ENCODE measurements at places on chromosomes 12 and 14.

DNA sequence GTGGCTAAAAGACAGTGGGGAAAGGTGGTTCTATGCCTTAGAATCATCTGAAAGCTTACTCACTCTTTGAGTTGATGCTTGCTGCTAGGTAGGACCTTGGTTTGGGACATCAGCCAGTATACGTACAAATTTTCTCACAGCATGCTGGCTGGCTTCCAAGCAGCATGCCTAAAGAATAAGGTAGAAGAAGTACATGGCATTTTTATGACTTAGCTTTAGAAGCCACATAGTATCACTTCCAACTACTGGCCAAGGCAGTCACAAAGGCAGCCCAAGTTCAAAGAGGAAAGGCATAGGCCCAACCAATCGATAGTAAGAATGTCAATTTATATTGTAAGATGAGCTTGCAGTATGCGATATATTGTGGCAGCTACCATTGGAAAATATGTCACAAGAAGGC lies 284.2 kb upstream of the CAND1 start:
- DNase-seq, result no peak

DNA sequence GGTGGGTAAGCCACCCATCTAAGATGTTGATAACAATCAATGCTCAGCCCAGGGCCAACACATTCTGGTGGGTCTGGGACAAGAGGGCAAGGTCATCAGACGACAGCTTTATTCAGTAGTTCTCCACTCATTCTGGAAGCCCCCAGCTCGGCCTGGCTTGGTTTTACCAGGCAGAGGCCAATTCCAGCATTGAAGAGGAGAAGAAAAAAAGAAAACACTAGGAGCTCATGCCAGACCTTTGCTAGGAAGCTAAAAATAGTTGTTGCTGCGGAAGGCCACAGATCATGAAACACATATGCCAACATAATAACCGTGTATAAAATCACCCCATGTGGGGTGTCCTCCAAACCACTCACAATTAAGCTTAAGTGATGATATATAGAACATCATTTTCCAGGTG lies 44.4 kb downstream of the CCDC60 start:
- no peak for DNase-seq

DNA sequence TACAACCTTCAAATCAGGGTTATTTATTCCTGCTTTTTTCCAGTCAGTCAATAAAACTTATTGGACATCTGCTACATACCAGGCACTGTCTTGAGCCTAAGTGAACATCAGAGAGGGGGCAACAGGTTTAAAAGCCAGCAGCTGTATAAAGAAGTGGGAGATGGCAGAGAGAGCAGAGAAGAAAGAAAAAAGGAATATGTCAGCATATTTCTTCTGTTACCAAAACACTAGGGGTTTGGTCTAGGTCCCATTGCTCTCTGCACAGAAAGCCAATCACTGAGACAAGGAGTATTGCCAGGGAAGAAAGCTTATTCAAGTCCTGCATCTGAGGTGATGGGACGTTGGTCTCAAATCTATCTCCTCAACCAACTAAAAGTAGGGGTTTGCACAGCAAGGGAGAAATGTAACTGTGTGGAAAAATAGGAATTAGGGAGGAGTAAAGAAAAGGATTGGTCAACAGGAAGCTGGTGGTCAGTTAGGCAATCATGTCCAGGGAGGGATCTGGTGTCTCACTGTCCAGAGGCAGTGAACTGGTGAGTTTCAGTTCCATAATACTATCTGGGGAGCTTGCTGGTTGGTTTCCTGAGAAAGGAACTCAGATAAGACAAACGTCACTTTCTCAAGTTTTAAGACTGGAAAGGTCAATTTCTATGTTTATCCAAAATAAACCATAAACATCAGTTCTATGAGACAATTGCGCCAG lies 107.5 kb downstream of the PHLDA1 start:
- no peak for DNase-seq

DNA sequence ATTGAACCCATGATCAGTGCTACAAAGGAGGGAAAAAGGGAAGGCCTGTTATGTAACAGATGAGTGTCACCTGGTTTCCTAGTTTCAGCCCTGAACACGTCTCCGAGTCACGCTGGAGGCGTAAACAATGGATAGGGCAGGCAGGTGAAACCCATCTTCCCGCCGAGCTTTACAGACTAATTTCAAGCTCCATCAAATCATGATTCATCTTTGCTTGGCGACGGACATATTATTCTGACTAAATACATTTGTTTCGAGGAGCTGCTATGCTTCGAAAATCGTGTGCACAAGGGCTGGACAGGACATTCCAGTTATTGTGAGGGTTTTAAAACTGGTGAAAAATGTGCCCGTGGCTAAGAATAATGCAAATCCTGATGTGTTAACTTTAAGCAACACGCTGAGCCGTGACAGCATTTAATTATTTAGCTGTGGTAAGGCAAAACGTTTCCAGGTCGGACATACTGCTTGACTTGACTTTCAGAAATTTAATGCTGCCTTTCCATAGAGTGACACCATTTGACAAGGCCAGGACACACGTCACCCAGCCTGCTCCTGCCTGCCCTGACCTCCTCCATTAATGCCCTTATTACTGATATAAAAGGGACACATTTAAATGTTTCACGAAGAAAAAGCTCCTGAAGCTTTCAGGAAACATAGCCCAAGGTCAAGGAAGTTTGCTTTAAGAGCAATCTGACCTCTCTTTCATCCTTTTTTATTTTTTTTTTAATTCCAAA lies 1203.5 kb upstream of the TMEM132C start:
- no peak for DNase-seq

DNA sequence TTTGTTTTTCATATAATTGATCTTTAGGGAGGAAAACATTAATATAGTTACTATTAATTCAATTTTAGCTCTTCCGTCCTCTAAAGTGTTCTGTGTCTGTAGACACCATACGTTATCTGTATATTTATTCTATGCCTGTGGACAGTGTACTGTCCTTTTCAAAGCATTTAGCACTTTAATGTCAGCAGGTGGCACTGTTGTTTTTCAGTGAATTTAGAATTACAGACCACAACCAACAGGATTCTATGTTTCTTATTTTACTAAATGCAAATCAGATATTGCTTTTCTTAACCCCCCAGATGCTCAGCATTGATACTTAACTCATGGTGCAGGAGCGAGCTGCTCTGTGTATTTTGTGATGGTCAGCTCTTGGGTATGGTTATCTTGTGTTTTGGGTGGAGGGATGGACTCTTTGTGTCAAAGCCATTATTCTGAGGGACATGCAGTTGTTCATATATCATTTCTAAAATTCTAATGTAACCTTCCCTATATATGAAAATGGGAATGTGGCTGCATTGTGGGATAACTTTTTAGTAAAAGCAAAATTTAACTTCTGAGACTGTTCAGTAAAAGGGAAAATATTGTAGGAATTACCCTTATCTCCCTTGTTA lies 65.2 kb downstream of the PAPOLA start:
- DNase-seq, result peak; percentile 47

DNA sequence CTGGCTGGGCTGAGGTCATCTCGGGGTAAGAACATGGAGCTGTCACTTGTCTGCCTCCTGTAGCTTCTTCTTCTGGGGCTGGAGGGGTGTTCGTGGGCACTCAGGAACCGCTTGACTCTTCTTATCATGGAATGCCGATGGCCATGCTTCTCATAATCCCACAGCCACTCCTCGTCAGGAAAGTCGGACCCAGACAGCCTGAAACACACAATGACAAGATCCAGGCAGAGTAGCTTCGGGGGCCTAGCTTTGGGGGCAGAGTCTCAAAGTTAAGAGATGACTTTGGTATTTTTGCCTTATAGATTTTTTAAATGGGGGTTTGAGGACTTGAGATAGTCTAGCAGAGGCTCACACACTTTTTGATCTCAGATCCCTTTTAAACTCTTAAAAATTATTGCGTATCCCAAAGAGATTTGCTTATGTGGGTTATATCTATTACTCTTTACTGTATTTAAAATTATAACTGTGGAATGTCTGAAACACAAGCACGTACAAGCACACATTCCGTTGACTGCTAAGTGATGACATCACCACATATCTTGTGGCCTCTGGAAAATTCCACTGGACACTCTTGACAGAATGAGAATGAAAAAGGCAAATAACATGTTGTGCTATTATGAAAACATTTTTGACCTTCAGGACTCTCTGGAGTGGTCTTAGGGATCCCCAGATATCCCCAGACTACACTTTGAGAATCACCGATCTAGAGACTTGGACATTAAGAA lies 43.3 kb downstream of the BEST3 start:
- DNase-seq, result peak; percentile 91

DNA sequence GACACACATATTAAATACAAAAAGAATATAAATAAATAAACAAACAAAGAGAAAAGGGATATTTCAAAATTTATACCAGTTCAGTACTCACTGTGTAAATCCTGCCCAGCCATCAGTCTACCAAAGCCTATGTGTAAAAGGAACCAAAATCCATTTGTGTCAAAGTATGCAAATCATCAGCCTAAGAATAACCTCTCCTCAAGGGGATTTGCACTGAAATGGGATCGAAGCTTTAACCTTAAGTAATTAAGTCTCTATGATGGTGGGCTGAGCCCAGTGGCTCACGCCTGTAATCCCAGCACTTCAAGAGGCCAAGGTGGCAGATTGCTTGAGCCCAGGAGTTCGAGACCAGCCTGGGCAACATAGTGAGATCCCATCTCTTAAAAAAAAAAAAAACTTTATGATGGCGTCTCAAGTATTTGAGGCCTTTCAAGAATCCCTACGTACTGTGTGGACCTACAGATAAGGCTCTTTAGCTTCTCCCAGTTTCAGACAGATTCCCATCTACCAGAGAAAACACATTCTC lies 57.8 kb upstream of the METAP2 start:
- no peak for DNase-seq

DNA sequence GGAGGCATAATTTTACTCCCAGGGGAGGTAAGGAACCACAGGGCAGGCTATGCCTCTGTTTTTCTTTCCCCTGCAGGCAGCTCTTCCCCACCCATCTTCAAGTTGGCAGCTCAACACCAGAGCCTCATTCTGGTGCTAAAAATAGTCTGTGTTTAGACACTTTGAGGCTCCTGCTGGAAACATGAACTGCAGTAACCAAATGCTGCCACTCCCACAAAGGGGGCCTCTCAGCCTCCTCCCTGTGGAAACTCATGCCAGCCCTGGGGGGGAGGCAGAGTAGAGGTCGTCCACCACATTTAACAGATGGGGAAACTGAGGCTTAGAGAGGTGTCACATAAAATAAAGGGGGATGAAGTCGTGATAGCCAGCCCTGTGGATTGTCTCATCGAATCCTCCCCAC lies 61.4 kb downstream of the WSCD2 start:
- no peak for DNase-seq

GRCh38 chr12:19624491-19624890 lies 185.2 kb downstream of the AEBP2 start:
- DNase-seq, result peak; percentile 75

DNA sequence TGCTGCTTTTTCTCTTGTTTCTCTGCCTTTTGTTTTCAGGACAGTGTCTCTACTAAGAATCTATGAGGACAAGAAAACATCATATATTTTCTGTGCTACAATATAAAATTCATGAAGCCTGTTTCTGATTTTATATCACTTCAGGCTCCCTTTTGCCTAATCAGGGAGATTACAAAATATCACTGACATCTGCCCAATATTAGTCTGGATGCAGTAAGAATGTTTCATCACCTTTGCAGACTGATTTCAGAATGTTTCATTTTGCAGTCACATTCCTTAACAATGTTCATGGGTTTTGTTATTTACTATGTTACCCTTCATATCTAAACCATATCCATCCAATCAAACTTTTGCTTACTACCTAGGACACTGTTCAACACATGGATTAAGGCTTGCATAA lies 491 bp upstream of the CLEC6A start:
- DNase-seq, result no peak

- no peak for DNase-seq
These were observed 36.4 kb downstream of the PITPNM2 start for GRCh38 chr12:123114304-123115083.

- no peak for DNase-seq
These were observed 119.7 kb upstream of the DNM1L start for GRCh38 chr12:32559434-32559833.

DNA sequence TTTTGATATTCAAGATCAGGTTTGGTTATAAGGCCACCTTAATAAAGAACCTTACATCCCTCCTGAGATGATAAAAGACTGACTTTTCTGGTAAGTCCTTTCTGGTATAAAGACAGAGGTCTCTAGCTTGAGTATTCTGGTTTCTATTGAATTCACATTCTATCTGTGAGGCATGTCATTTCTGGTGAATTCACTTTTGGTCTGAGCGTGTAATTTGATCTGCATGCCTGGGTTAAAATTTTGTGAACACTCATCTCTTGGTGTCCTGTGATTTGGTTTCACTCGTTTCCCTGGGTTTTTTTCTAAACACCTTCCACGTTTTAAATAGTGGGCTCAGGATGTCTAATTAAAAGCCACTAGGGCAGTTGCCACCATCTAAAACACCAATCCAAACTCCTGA lies 12.2 kb downstream of the EIF5 start:
- DNase-seq, result peak; percentile 23

GRCh38 chr12:107600581-107601144 lies 84.9 kb upstream of the PWP1 start:
- DNase-seq, result no peak

DNA sequence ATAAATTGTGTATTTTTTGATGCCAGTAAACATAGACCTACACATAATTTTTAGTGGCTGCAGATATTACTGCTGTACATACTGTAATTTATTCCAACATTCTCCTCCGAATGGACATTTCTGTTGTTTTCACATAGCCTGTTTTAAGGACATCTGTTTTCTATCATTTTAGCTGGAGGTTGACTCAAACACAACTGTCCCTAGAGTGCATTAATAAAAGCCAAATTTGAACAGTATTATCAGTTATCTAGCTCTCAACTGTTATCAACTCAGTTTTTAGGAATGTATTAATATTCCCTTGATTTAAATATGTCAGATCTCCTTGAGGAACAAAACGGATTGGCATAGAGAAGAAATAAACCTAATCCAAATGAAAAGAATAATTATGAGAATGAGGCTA lies 17.2 kb upstream of the PIWIL1 start:
- DNase-seq, result no peak

GRCh38 chr12:25761356-25761755 lies 197.1 kb upstream of the RASSF8 start:
- no peak for DNase-seq

GRCh38 chr14:36452860-36453259 lies 67.2 kb downstream of the NKX2-1 start:
- DNase-seq, result no peak

DNA sequence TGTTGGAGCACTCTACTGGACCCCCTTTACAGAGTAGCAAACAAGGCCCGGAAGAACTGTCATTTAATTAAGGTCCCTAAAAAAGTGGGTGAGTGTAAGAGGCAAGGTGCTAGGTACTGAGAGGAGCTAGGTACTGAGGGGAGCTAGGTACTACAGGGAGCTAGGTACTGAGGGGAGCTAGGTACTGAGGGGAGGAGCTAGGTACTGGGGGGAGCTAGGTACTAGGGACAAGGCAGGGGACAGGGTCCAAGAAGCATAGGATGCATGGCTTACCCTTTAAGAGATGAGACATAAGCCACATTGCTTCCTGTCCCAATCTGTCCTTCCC lies 4.9 kb downstream of the KRT5 start:
- no peak for DNase-seq

GRCh38 chr12:51819736-51820525 lies 28.6 kb downstream of the FIGNL2 start:
- DNase-seq, result no peak

GRCh38 chr12:132698341-132698740 lies 11.0 kb downstream of the PXMP2 start:
- DNase-seq, result no peak

GRCh38 chr14:48731260-48731659 lies 854.9 kb downstream of the RPS29 start:
- DNase-seq, result peak; percentile 2

GRCh38 chr14:105894125-105894977 lies 368.0 kb downstream of the TMEM121 start:
- DNase-seq, result no peak

- DNase-seq, result no peak
These were observed 151.7 kb upstream of the RTL1 start for GRCh38 chr14:101055106-101055662.

- DNase-seq, result no peak
These were observed 24.7 kb upstream of the LTA4H start for GRCh38 chr12:96060041-96060440.
